Activated T-cell treated with anti-CD3 and anti-CD28 coated beads, Interleukin-2, amount 50 U/mL, for 72 hours (primary cell): ENCODE measurements at places on chromosomes 5 and 9. TPM values are rescaled to one million over a fixed set of nuclear protein-coding genes. Genes with fewer than 3 reads are reported as not detected.

GRCh38 chr5:124866355-124867136 is 120.1 kb upstream of the ZNF608 start:
- DNase-seq, result no peak
- peaks cover 7% of the 10 kb centered on the region for H3K27me3 ChIP-seq
- peaks cover 6% of the 10 kb centered on the region for H3K4me1 ChIP-seq
- no peaks in the 10 kb centered on the region for H3K36me3 ChIP-seq
- no peak overlapping the region for H3K27ac ChIP-seq

MARCHF3 gene
- total RNA-seq, result 12.4 TPM

- no peaks in the 10 kb centered on the region for H3K27me3 ChIP-seq
- no peak overlapping the region for H3K27ac ChIP-seq
- H3K36me3 ChIP-seq, result no peaks in the 10 kb centered on the region
- H3K4me1 ChIP-seq, result no peaks in the 10 kb centered on the region
Observed at GRCh38 chr9:81724242-81724889, 35.0 kb upstream of the TLE1 start.

DNA sequence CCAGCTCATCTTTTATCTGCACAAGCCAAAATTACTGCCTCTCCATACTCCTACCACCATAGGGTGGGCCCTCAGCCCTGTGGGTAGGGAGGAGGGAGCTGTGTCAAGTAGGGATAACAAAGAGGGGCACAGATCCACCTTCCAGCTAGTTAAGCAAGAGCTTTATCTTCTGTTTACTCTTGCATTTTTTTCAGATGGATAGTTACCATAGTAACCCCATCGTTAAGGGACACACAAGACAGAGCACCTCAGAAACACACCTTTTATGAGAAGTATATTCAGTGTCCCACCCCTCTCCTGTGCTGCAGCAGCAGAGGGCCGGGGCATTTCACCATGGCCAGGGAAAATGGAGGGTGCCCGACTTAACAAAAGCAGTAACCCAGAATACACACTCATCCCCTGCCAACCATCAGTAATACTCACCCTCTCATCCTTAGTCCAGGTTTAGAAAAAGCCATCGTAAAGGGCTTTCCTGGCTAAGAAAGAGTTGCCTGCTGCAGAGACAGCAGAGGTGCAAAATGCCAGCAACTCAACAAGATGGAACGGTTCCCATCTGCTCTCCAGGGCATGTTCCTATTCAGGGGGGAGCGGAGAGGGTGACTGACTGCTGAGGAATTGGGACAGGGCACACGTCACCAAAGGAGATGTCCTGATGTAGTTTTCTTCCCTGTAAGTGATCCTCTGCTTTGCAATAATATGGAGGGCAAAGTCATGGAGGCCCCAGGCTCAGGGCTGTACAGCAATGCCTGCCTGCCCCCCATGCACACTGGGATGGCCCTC is 25.1 kb downstream of the MACROH2A1 start:
- H3K4me3 ChIP-seq, result no peak overlapping the region
- no peaks in the 10 kb centered on the region for H3K27me3 ChIP-seq
- H3K36me3 ChIP-seq, result peaks cover 11% of the 10 kb centered on the region
- no peak for DNase-seq
- H3K4me1 ChIP-seq, result peaks cover 63% of the 10 kb centered on the region

CEL gene
- total RNA-seq, result 3.6 TPM

CDX1 gene
- not detected for total RNA-seq

DNA sequence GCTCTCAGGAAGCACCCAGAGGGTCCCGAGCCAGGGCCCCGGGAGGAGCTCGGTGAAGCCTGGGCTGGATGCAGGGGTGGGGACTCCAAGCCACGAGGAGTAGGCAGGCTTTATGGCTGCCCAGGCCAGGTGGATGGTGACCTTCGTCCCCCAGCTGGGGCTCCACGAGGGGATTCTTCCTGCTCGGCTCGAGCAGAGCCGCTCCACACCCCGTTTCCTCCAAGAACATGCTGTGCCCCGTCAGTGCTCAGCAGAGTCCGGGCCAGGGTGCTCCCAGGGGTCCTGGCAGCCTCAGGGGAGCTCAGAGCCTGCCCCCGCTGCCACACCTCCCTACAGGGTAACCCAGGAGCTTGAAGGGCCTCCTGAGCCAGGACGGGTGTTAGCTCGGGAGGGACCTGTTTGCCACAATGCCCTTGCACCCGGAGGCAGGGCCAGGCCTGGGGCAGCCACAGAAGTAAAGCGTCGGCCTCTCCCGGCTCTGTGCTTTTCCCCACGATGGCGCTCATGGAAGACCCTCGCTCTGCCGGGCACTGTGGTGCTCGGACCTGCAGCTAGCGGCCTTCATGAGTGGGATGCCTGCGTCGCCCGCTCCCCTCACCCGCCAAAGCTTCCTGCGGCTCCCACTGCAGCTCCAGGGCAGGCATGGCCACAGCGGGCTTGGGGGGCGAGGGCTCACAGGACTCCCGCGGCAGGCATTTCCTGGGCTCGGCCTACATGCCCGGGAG is 86.8 kb downstream of the KCNT1 start:
- H3K27ac ChIP-seq, result no peak overlapping the region
- no peaks in the 10 kb centered on the region for H3K36me3 ChIP-seq
- no peak overlapping the region for H3K4me3 ChIP-seq
- H3K4me1 ChIP-seq, result no peaks in the 10 kb centered on the region

SAXO1 gene
- total RNA-seq, result not detected

GRCh38 chr5:56251440-56251839 is 18.3 kb upstream of the ANKRD55 start:
- H3K4me1 ChIP-seq, result peaks cover 5% of the 10 kb centered on the region
- no peak for DNase-seq
- peaks cover 5% of the 10 kb centered on the region for H3K36me3 ChIP-seq
- H3K4me3 ChIP-seq, result no peak overlapping the region

SPINK9 gene
- total RNA-seq, result not detected

GRCh38 chr5:67133217-67133616 is 63.4 kb downstream of the CD180 start:
- H3K27me3 ChIP-seq, result no peaks in the 10 kb centered on the region
- no peak overlapping the region for H3K4me3 ChIP-seq
- no peak for DNase-seq

GRCh38 chr9:9778293-9778692 is 834.5 kb downstream of the PTPRD start:
- H3K36me3 ChIP-seq, result no peaks in the 10 kb centered on the region
- H3K4me3 ChIP-seq, result no peak overlapping the region
- H3K27ac ChIP-seq, result no peak overlapping the region
- no peaks in the 10 kb centered on the region for H3K4me1 ChIP-seq

DNA sequence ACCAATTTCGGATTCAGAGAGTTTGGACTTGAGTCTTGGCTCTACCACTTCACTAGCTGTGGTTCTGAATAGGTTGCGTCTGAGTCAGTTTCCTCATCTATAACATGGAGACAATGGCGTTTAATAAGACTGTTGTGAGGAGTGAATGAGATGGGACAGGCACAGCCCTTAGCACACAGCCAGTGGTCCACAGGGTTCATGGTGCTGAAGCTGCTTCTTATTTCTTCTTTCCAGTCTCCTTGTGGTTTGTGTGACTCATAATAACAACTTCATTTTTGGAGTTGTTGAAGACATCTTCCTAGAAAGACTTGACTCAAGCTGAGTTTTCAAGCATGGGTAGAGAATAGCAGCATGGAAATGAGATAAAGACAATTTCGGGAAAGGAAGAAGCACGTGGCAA is 172.6 kb upstream of the PPP2R2B start:
- H3K4me1 ChIP-seq, result no peaks in the 10 kb centered on the region
- no peak overlapping the region for H3K4me3 ChIP-seq
- no peak overlapping the region for H3K27ac ChIP-seq
- H3K27me3 ChIP-seq, result peaks cover 7% of the 10 kb centered on the region
- H3K36me3 ChIP-seq, result no peaks in the 10 kb centered on the region

DNA sequence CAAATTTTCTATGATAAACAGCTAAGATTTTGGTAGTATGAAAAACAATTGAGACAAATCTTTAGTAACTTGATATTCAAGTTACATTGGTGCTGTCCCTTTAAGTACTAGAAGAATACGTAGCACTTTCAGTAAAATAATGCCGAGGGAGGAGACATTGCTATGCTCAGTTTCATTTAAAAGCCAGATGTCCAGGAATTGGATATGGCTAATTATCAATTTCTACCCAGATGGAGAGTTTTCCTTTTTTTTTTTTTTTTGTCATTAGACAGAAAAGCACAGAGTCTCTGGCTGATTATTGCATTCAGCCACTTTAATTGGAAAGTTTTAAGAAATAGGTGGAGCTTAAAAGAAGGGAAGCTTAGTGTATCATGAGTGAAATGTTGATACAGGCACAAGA is 40.4 kb upstream of the APC start:
- H3K27ac ChIP-seq, result no peak overlapping the region
- H3K4me3 ChIP-seq, result no peak overlapping the region
- no peaks in the 10 kb centered on the region for H3K4me1 ChIP-seq

DNA sequence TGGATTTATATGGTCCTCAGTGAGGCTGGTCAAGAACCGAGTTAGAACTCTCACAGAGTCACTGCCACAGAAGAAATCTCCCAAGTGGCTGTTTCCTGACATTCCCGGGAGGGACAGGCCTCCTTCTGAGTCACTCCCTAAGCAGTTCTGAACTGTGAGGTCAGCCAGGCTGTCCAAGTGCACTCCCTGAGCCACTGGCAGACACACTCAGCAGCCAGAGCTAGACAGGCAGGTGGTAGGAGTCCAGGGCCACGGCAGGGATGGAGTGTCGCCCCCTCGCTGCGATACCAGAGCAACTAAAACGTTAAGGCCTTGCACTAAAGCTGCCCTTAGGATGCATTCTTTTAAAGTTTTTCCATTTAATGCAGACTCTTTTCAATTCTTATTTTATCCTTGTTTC is 3.4 kb downstream of the IL4 start:
- H3K27me3 ChIP-seq, result no peaks in the 10 kb centered on the region
- H3K4me1 ChIP-seq, result peaks cover 42% of the 10 kb centered on the region
- H3K4me3 ChIP-seq, result no peak overlapping the region
- no peaks in the 10 kb centered on the region for H3K36me3 ChIP-seq
- DNase-seq, result no peak
- no peak overlapping the region for H3K27ac ChIP-seq

GRCh38 chr5:133734916-133735315 is 122.6 kb upstream of the FSTL4 start:
- no peak overlapping the region for H3K4me3 ChIP-seq
- DNase-seq, result no peak
- H3K4me1 ChIP-seq, result no peaks in the 10 kb centered on the region

DNA sequence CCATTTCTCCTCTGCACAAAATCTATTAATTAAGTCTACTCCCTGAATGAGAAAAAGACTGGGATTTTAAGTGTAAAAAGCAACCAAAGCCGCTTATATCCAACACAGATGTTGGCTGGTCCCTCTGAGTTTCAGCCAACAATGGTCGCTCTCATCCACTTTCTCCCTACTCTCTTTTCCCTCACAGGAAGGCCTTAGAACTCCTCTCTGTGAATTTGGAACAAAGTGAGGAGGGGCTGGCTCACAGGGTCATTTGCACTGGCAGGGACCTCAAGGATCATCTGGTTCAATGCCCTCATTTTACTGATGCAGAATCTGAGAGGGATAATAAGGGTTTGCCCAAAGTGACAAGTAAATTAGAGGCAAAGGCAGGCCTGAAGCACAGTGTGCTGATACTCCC is 64.0 kb downstream of the DPYSL3 start:
- DNase-seq, result no peak
- no peak overlapping the region for H3K4me3 ChIP-seq
